NCI-H446 (cell line): ENCODE measurements at places on chromosomes 2 and 18.
A peak's percentile ranks its signal among the peaks of the same experiment; 100 is the strongest.

DNA sequence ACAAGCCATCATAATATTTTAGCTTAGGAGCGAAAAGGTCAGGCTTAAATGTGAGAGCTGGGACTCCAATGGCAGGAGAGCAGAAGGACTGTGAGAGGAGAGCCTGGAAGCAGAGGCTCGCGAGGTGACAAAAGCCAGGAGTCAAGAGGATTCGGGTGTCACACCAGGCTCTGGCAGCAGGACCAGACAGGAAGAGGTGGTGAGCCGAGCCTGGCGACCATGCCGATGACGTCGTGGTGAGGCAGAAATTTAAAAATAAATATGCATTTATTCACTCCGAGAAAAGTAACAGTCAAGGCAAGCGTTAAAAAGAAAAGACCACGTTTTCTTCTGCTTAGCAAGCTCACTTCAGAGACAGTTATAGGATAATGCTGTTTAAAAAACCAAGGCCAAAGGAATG is 31.3 kb upstream of the ZNF236 start:
- no peak for DNase-seq

GRCh38 chr18:64966667-64967066 is 784.1 kb upstream of the CDH7 start:
- peak; percentile 88 for DNase-seq

- no peak for DNase-seq
Measured at GRCh38 chr2:182824056-182824766, 42.2 kb downstream of the FRZB start.

- no peak for DNase-seq
Measured at GRCh38 chr2:168992591-168993349, 38.4 kb downstream of the ABCB11 start.

- no peak for DNase-seq
Measured at GRCh38 chr2:69103419-69103818, 90.4 kb downstream of the ANTXR1 start.

- no peak for DNase-seq
Measured at GRCh38 chr2:229109195-229109594, 161.9 kb downstream of the PID1 start.

- no peak for DNase-seq
Measured at GRCh38 chr2:161421686-161422085, 5.6 kb downstream of the TBR1 start.

DNA sequence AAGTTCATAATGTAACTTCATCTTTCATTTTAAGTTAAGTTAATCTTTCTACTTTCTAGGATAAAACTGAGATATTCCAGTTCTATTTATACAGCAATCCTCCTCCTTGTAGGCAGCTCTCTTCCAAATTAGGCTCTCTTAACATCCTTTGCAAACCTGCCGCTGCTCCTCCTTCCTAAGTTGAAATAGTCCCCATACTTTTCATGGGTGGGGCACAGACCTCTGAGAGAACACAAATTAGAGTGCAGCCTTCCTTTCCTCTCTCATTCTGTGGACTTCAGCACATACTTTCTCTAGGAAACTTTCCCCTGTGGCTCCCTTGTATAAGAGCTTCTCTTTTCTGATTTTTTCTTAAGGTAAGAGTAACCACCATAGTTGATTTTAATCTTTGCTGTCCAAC is 28.3 kb downstream of the TWSG1 start:
- no peak for DNase-seq

DNA sequence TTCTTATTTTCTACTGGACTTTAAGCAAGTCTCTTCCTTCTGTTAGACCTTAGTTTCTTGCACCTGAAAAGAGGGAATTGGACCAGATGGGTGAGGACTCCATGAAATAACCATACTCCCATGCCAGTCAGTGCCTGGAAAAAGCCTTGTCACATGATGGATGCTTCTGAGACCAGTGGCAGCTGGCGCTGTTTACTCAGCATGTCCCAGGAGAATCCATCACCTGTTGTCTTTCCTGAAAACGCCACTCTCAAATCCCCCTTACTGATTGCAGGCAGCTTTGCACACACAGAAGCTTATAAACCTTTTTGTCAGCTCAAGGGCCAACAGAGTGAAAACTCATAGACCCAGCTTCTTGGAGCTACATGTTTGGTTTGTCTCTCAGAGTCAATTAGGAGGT is 117.6 kb downstream of the POLE4 start:
- peak; percentile 44 for DNase-seq

DNA sequence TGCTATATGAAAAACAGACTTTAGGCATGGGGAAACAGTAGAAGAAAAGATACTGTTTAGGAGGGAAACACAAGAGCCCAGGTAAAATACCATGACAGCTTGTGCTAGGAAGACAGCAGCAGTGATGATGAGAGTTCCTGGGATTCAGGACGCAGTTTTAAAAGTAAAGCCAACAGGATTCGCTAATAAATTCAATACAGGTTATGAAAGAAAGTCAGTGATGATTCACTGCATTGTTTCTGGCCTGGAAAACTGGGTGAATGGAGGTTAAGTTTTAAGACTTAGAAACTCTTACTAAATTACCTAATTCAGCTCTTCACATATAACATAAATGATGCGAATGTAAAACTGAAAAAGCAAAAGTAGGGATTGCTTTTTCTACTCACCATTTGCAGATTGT is 27.9 kb upstream of the RNU4ATAC start:
- DNase-seq = no peak

DNA sequence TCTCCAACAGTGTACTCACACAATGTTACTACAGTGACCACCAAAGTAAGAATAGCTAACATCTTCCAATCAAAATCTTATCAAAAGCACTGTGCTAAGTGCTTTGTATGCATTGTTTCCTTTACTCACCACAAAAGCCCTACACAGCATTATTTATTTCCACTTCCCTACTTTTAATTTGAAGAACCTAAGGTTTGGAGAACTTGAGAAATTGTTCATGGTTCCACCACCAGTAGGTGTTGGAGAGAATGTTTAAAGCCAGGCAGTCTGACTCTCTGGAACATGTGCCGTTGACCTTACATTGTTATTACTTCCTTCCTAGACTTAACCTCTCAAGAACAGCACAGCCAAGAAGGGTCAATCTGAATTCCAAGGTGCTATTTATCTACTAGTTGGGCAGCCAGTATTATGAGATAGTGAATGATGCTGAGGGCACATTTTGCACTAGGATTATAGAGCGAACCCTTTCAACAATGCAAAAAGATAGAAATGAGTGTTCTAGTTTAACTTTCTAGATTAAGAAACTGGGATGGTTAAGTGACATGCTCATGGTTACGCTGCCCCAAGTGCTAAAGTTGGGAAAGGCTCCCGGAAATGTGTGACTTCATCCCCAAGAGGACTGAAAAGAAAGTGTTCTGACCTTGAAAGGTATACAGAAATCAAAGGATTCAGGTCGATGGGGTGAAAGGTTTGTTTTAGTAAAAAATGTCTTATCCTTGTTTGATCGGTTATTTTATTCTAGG is 55.2 kb upstream of the FAM136A start:
- DNase-seq = no peak

DNA sequence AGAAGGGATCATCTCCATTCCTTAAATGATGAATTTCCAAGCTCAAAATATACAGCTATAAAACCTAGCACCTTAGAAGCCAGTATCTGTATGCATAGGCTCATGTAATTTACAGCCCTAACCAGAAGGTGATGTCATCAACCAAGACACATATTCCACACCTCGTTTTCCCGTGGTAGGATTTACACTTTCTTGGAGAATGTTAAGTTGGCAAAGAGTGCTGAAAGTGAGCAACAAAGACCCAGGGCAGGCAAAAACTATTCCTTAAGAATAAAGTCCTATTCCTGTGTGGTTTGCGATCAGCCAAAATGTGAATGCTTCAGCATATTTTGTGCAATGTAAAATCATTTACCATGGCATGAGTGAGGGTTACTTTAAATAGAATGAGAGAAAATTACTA is 247.1 kb downstream of the OSR1 start:
- no peak for DNase-seq

GRCh38 chr2:128661311-128661710 is 342.6 kb upstream of the HS6ST1 start:
- no peak for DNase-seq

DNA sequence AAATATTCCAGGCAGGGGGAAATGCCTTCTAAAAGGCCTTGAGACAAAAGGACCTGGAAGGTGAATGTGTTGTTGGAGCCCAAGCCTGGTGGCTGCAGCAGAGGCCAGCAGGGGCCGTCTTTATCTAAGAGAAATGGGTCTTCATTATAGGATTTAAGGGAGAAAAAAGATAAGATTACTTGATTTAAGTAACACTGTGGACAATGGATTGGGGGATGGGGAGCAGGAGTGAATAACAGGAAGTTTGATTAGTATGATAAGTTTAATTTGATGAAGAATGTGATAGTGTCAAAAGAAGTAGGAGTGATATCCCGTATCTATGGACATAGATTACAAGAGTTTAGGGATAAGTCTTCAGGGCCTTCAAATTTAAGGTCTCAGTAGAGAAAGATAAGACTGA is 64.2 kb downstream of the WDR75 start:
- no peak for DNase-seq

DNA sequence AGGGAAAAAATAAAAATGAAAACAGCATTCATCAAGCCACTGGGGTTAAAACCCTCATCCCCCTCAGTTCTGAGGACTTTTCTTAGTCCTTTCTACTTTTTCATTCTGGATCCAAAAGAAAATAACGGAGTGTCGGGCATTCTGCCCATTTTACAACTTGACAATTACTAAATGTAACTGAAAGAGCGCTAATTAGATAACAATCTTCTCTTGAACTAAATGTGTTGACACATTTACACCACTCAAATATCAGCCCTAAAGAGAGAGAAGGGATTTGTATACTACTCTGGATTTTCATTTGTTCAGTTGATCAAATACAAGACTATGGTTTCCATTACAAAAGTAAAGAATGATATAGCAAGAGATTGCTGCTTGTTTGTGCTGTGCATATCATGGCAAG is 27.5 kb downstream of the ABCA12 start:
- no peak for DNase-seq

GRCh38 chr18:45316127-45316526 is 299.1 kb upstream of the SLC14A2 start:
- no peak for DNase-seq

GRCh38 chr2:210662560-210662959 is 106.2 kb downstream of the CPS1 start:
- no peak for DNase-seq

GRCh38 chr2:178514664-178515063 is 34.4 kb downstream of the PLEKHA3 start:
- no peak for DNase-seq

- DNase-seq = peak; percentile 69
Measured at GRCh38 chr2:205175831-205176230, 506.5 kb upstream of the NRP2 start.

DNA sequence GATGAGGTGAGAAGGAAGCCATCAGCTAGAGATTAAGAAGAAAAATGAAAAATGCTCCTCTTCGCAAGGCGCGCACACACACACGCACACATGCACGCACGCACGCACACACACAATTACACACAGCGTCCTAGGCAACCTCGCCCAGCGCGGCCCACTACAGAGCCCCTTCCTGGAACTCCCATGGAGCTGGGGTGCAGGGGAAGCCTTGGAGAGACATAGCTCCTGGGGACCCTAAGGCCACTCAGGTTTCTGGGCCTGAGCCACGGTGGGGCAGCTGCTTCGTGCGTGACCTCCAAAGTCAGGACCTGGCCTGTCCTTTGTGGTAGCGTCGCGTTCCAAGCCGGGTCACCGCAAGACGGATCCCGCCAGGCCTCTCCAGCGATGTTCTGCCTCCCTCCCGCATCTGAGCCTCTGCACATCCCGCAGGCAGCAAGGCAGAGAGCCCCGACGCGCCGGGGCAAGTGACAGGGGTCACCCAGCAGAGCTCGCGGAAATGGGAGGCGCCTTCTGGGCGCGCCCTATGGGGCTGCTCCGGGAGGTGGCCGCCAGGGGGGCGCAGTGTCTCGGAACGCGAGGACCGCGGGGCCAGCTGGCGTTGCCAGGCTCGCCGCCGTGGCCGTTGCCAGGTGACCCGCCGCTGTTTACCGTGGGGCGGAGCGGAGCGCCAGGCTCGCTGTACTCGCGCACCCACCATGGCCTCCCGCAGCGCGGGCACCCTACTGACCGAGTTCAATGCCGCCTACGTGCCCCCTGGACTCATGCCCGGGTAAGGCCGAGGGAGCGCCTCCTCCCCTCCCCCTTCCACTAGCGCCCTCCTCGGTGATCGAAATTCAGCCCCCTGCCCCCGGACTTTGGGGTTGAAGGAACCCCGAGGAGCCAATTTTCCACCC is 79.0 kb downstream of the CIB4 start:
- DNase-seq = no peak

- DNase-seq = no peak
Measured at GRCh38 chr18:62331581-62332356, 6.7 kb downstream of the TNFRSF11A start.

DNA sequence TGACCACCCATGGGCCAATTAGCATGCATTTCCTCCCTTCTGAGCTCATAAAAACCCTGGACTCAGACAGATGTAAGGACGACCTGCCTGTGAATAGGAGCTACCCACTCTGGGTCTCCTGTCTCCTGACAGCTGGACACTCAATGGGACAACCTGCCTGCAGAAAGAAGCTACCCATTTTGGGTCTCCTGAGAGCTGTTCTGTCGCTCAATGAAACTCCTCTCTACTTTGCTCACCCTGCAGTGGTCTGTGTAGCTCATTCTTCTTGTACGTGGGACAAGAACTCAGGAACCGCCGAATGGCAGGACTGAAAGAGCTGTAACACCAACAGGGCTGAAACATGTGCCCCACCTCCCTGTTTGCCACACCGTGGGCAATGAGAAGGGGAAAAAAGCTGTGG is 60.3 kb upstream of the DYNC1I2 start:
- DNase-seq = no peak

DNA sequence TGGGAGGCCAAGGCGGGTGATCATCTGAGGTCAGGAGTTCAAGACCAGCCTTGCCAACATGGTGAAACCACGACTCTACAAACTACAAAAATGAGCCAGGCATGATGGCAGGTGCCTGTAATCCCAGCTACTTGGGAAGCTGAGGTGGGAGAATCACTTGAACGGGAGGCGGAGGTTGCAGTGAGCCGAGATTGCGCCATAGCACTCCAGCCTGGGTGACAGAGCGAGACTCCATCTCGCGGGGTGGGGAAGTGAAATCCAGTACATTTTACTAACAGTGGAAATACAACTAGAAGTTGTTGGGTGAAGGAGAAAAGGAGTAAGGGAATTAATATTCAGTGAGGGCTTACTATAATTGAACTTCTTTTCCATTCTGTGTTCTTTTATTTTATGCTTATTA is 13.2 kb upstream of the ENOSF1 start:
- DNase-seq = no peak
